ENCODE measurements at places on chromosomes 5 and 9.

DNA sequence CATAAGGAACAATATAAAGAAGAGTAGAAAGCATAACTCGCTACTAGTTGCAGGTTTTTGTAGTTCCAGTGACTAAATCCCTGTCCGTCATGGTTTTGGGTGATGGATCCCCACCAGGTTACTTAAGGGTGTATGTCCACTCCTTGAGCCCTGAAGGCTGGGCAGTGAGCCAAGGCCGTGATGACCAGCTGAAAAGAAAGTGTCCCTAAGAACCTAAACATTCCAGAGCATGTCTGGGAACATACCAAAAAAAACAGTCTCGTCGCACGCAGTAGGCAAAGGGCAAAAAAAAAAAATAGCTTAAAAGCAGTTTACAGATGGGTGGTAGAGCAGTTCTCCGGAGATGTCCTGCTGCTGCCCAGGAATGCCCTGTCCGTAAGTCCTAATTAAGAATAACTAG lies 21.4 kb upstream of the SNAPC3 start:
- DNase-seq: no peak

DNA sequence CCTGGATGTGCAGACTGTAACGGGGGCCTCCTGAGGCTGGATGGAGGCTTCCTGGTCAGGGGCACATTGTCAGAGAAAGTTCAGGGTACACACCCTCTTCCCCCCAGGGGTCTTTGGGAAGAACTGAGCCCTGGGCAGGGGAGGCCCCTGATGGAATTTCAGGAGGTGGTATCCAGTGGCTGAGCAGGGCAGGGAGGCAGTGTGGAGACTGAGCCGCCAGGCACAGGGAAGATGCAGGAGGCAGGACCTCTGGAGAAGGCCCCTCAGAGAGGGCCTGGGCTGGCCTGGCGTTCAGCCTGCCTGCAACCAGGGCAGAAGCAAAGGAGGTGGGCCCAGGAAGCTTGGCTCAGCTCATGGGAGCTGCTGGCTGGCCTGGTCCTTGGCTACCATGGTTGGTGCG lies 53.5 kb downstream of the GTF3C4 start:
- DNase-seq: no peak

- DNase-seq: peak; percentile 4
These were observed 13.3 kb upstream of the LPCAT1 start for GRCh38 chr5:1536871-1537602.

GRCh38 chr9:129053020-129053419 lies 16.6 kb downstream of the MIGA2 start:
- no peak for DNase-seq
